Cardiac muscle cell (in vitro differentiated cells and primary cell): ENCODE measurements at places on chromosomes 7 and 10. TPM values are rescaled to one million over a fixed set of nuclear protein-coding genes. Genes with fewer than 3 reads are reported as not detected.
A peak's percentile ranks its signal among the peaks of the same experiment; 100 is the strongest.

DNA sequence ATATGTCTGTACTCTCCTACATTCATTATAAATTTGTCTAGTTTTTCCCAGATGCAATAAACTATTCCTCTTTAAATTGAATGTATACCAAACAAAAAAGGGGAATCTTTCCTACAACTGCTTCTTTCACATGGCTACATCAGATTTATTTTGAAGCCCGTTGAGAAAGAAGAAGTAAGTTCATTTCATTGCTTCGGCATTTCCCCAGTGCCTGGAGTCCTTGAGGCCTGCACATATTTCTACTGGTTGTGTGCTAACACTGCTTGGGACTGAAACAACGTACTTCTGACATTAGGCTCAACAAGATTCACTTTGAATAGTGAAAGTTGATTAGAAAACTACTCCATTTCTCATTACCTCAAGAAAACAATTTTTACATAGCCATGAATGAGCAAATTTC is 201.7 kb downstream of the PHF14 start:
- DNase-seq, result no peak

DNA sequence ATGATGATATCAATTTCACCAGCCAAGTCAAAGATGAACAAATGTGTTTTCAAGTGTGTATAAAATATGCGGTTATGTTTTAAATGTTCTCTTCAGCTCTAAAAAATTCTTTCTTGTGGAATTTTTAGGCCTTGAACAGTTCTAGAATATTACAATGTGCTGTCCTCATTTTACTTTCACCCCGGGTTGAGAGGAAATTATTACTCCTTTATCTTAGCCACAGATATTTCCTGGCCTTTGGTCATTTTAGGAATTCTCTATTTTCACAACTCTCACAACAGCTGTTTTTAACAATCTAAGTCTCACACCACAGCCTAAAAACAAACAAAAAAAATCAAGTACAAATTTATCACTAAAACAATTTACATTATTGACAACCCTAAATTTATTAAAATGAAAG is 112.2 kb upstream of the HGF start:
- DNase-seq, result no peak

GRCh38 chr7:288671-289101 is 1.3 kb upstream of the FOXL3 start:
- no peak for DNase-seq

- no peak for DNase-seq
These were observed 8.2 kb upstream of the MTPAP start for GRCh38 chr10:30357075-30357801.

DNA sequence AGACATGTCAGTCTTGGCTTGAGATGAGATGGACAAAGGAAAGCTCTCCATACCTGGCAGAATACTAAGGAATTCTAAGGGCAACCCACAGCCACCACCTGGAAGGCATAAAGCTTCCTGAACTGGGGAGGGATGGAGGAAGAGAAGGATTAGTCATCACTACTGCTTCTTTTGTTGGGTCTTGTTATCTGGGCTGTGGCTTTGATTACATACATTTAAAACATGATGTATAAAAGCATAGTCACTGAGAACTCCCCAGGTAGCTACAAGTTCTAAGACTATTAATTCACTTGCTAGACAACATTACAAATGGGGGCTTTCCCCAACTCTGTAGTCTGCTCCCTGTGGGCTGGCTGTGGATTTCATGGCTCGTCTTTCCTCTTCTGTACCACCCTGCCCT is 58.2 kb downstream of the RBM33 start:
- DNase-seq, result no peak

DNA sequence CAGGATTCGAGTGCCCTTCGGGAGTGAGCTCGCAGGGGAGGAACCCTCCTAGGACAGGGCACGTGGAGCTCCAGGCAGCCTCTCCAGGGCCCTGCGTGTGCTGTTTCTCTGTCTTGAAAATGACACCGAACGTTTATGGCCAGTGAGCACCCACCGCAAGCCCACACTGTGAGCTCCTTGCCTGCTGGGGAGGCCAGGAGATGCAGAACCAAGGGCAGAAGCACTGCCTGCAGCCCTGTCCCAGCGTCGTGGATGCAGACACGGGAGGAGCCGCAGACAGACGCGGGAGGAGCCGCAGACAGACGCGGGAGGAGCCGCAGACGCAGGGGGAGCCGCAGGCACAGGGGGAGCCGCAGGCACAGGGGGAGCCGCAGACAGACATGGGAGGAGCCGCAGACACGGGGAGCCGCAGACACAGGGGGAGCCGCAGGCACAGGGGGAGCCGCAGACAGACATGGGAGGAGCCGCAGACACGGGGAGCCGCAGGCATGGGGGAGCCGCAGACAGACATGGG is 314.4 kb downstream of the PTPRN2 start:
- no peak for DNase-seq

DNA sequence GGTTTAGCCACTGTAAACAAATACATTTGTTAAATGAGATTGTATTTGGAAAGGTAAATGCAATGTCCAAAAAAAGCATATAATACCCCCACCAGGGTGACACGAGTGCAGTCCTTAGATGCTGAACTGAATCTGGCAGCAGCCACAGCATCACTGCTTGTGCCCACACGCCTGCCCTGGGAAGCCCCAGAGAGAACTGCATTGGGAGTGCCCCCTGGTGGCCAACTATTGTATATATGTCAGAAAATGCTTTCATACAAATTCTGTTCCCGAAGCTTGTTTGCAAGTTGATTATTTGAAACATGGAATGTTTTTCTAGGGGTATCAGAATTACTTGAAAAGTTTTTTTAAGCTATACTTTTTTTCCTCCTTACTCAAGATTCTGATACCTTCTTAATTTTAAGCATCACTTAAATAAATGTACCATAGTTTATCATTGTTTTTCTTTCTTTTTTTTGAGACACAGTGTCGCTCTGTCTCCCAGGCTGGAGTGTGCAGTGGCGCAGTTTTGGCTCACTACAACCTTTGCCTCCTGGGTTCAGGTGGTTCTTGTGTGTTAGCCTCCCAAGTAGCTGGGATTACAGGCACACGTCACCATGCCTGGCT is 50.1 kb downstream of the LANCL2 start:
- DNase-seq, result peak; percentile 81

DNA sequence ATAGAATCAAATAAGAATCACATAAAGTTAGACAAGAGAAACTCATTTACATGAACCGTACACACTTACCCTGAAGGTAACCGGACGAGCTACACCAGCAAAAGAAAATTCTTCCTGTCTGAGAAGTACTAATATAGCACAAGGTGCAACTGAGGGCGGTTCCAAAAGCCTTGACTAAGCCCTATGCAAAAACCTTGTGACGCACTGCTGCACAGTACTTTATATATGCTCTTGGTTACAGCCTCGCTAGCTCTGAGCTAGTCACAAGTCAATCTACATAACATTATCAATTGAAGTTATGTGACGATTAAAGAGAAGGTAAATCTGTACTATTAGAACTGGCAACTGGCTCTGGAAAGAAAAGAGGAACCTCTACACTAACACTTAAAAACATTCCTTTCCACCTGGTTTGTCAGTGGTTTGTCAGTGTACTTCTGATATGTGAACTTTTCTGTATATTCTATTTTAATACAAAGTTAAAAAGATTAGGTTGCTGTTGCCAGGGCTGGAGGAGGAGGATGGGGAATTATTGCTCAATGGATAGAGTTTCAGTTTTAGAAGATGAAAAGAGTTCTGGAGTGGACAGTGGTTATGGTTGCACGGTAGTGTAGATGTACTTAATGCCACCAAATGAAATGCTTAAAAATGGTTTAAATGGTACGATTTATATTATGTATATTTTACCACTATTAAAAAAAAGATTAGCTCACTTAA is 21.6 kb downstream of the NT5C3A start:
- DNase-seq, result peak; percentile 36

- no peak for DNase-seq
These were observed 26.5 kb upstream of the VSIR start for GRCh38 chr10:71799608-71800453.

- no peak for DNase-seq
These were observed 63.1 kb downstream of the IKZF1 start for GRCh38 chr7:50367570-50367969.

LBX1 gene
- not detected in 2 replicates for total RNA-seq

CYP2W1 gene
- total RNA-seq, result 3.4 TPM in 1 of 2 replicates, not detected in the other

ASIC3 gene
- total RNA-seq, result 9.0 and 9.8 TPM in 2 replicates
